ENCODE measurements at places on chromosomes 5 and 9.

- DNase-seq: peak; percentile 16
Observed at GRCh38 chr5:80620211-80620610, 34.2 kb upstream of the MSH3 start.

DNA sequence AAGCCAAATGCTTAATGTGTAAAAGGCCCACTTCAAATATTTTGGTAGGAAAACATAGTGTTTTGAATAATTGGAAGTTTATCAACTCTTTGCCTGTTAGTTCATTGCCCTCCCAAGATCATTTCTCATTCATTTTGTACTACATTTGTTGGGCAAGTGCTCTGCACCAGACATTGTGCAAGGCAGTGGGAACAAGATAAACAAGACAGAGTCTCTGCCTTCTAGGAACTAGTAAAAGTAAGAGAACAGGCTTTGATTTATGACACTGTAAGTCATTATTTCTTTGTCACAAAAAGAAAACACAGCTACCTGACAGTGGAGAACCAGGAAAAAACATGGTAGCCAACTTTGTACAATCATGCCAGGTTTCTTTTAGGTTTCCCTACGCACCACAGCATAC is 63.7 kb upstream of the PAM start:
- DNase-seq: no peak

GRCh38 chr5:113293975-113294310 is 140.8 kb downstream of the TSSK1B start:
- DNase-seq: peak; percentile 77

DNA sequence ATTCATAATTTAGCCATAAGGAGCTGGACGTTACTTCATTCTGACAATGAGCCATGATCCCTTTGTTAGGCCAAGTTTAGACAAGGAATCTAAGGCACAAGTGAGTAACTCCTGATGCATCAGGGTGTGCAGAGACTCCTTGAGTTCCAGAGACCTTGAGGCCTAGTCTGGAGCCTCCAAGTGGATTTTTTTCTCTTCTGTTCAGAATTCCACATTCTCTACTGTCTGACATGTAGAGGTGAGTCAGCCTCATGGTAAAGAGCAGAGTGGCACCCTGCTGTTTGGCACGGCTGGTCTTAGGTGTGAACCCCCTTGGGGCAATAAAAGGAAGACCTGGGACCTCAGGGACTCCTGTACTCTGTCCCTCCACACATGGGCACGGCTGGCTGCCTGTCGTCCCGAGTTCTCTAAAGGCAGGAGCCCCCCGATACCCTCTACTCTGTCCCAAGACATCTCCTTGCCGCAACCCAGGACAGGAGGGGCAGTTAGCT is 22.0 kb upstream of the TGFBI start:
- DNase-seq: no peak

- DNase-seq: no peak
Observed at GRCh38 chr5:93008502-93009207, 572.4 kb downstream of the NR2F1-AS1 start.

DNA sequence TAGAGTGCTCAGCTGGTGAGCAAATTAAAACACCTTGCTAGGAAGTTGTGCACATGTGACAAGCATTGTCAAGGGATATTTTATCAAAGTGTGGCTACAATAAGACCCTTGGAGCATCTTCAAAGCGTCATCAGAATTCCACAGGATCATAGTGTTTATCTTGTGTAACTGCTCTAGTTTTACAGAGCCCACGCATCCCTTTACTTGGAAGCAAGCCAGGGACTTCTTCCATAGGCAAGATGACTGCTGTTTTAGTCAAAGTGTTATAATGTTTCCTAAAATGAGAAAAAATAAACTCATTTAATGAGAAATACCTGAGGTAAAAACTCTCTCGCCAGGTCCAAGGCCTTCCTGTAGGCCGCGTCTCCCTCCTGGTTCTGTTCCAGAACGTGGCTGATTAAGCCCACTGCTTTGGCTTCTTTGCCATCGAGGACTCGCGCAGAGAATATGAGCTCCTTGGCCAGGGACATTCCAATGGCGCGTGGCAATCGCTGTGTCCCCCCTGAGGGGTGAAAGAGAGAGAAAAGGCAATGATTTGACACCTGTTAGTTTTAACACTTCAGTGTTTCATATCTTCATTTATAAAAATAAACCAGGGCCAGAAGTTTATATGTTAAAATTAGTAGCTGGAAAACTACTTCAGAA is 141.1 kb downstream of the AUH start:
- DNase-seq: no peak

- DNase-seq: no peak
Observed at GRCh38 chr5:15577831-15578230, 77.9 kb downstream of the FBXL7 start.

DNA sequence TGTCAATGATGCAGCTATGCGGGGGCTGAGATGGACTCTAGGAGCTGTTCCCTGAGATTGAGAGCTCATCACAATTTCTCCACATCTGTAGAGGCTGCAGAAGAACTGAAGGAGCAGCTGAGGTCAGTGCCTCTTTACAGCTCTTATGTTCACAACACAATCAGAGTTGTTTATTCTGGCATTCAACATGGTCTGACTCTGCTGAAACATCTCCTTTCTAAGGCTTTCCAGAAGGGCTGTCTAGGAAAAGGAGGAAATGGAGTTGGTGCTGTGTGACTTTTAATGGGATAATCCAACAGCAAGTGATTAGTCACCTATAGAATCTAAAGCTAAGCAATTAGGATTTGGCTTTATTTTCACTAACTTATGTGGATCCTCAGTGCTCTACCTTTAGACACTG is 6.0 kb downstream of the POU5F2 start:
- peak; percentile 37 for DNase-seq

GRCh38 chr5:52856564-52856963 is 68.8 kb downstream of the ITGA1 start:
- no peak for DNase-seq

DNA sequence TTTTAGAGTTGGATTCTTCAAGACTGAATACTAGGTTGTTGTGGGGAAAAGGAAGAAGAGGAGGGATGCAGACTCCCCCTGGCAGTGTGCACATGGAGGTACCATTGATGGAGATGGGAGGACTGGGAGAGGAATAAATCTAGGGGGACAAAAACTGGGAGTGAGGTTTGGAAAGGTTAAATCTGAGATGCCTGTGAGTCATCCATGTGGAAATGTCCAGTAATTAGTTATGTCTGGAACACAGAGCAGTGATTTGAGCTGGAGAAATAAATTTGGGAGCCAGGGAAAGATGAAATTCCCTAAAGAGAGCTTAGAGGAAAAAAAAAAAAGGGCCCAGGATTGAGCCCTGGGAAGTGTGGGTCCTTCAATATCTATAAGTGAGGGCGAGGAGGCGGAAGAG is 8.0 kb upstream of the CCIN start:
- no peak for DNase-seq

DNA sequence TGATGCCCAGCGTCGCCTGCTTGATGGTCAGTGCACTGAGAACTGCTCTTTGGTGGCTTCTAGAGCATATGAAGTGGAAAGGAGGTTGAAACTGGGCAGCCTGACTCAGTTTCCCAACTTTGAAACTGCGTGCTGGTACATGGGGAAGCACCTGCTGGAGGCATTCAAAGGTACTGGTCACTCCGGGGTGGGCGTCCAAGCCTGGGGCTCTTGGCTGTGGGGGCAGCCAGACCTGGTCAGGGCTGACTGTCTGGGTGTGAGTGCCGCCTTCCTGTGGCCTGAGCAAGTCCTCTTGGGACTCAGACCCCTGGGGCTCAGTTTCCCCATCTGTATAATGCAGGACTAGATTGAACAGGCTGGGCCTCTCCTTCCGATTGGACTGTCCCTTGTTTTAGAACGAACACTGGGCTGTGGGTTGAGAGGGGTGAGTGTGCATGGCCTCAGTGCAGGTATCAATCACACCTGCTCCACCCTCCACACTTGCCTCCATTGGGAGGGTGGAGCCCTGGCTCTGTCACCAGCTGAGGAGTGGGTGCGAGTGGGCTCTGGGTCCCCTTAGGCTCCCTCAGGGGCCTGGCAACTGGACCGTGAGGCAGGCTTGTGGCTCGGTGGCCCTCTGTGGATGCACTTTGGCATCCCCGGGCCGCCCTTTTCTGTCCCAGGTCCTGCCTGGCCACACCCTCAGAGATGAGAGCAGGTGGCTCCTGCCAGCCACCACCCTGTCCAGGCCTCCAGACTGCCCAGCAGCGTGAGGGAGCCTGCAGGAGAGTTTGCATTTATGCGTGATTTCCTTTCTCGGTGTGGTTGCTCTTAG is 80.2 kb downstream of the PHF2 start:
- no peak for DNase-seq

- DNase-seq: no peak
Observed at GRCh38 chr9:68552700-68553476, 12.2 kb upstream of the TMEM252 start.

GRCh38 chr5:43274435-43275114 is 38.6 kb downstream of the HMGCS1 start:
- DNase-seq: peak; percentile 60

DNA sequence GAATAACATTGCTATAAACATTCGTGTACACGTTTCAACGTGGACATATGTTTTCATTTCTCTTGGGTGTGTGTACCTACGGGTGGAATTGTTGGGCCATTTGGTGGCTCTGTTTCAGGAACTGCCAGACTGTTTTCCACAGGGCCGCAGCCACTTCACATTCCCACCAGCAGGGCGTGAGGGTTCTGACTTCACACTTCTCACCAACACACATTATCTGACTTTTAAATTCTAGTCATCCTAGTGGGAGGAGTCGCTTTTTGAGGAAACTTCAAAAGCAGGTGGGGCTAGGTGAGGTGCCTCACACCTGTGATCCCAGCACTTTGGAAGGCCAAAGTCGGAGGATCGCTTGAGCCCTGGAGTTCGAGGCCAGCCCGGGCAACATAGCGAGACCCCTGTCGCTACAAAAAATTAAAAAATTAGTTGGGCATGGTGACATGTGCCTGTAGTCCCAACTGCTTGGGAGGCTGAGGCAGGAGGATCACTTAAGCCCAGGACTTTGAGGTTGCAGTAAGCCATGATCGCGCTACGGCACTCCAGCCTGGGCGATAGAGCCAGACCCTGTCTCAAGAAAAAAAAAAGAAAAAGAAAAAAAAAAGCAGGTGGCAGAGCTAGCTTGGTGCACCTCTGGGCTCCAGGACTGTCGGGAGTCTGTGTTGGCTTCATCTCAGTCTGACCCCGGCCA is 28.5 kb downstream of the TSPAN17 start:
- DNase-seq: peak; percentile 49

DNA sequence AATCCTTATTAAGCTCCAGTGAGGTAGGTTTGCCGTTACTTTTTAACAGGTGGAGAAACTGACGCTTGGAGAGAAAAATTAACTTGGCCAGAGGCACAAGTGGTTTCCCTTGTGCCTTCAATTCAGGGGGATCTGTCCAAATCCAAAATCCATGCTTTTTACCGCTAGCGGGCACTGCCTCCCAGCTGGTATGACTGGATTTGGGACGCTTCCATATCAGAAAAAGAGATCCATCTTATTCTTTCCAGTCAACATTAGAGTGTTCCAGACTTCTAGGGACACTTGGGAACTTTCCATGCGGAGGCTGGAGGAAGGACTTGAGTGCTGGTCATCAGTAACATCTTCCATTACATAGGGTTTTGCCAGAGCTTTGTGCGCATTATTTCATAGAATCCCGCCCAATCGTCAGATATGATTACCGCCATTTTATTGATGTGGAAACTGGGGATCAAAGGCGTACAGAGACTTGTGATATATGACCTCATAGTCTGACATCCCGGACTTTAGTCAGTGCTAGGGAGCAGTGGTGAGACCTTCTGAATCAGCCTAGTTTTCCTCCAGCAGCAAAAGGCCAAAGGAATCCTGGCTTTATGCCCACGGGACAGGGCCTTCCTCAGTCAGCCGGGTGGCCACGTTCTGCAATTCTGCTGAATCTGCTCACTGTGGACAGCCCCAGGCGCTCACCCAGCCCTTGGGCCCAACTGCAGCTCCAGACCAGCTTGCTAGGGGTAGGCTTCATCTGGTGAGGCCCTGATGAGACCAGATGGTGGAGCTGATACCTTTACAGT is 1.1 kb upstream of the GNPDA1 start:
- DNase-seq: no peak

GRCh38 chr9:97468658-97469448 is 32.6 kb upstream of the TMOD1 start:
- DNase-seq: peak; percentile 89

Measured in NCI-H69 (cell line).